ENCODE measurements at places on chromosomes 6 and 20.

GRCh38 chr6:34654061-34654710 lies 42.4 kb downstream of the ILRUN start:
- DNase-seq, result no peak

DNA sequence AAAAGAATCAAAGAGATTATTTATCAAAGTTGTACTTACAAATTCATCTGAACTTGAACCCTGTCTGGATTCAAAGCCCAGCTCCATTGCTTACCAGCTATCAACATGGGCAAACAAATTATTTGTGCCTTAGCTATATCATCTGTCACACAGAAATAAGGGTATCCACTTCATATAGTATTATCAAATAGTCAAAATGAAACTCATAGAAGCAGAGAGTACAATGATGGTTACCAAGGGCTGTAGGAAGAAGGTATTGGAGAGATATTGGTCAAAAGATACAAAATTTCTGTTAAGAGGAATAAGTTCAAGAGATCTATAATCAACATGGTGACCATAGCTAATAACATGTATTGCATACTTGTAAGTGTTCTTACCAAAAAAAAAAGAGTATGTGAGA lies 87.8 kb upstream of the CCDC28A start:
- no peak for DNase-seq

- no peak for DNase-seq
These were observed 650.6 kb upstream of the ARID1B start for GRCh38 chr6:156126535-156126934.

- DNase-seq, result peak; percentile 51
These were observed 789.6 kb upstream of the EYS start for GRCh38 chr6:66496659-66497058.

DNA sequence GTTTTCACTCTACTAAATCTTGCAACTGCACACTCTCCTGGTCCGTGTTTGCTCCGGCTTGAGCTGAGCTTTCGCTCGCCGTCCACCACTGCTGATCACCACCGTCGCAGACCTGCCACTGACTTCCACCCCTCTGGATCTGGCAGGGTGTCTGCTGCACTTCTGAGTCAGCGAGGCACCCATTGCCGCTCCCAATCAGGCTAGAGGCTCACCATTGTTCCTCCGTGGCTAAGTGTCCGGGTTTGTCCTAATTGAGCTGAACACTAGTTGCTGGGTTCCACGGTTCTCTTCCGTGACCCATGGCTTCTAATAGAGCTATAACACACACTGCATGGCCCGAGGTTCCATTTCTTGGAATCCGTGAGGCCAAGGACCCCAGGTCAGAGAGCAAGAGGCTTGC lies 98.6 kb upstream of the GPR6 start:
- DNase-seq, result no peak

- peak; percentile 87 for DNase-seq
These were observed 3.2 kb upstream of the IFNGR1 start for GRCh38 chr6:137222381-137222780.

Data from NB4 (cell line).